Activated CD8-positive, alpha-beta memory T cell treated with anti-CD3 and anti-CD28 coated beads for 48 hours (primary cell): ENCODE measurements at places on chromosomes 11 and 22.

DNA sequence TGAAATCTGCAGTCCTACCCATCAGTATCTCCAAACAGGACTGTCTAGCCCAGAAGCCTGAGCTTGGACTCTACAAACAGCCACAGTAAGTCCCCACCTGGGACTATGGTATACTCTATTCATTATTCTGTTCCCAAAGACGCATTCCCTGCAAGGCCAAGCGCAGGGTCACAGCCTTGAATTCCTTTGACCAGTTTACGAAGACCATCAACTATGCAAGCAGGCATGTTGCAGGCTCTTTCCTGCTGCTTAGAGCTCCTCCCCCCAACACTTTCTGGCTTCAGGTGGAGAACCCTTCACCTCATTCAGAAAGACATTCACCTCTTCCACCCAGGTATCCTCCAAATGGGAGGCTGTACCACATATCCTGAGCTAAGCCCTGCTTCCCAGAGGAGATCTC is 62.5 kb downstream of the TIMP3 start:
- no peak for DNase-seq

DNA sequence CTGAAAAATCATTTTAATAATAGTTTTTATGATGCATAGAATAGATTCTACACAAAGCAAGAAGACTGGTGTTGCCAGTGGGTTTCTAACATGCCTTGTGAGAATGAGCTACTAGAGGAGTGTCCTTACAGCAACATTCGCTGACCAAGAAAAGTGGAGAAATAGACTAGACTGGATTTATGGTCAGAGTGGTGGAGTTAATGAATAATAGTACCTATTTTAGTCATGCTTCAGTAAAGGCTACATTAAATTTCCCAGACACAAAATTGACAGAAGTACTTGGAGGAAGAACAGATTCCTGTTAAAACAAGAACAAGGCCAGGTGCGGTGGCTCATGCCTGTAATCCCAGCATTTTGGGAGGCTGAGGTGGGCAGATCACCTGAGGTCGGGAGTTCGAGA is 539.2 kb downstream of the ETS1 start:
- no peak for DNase-seq

DNA sequence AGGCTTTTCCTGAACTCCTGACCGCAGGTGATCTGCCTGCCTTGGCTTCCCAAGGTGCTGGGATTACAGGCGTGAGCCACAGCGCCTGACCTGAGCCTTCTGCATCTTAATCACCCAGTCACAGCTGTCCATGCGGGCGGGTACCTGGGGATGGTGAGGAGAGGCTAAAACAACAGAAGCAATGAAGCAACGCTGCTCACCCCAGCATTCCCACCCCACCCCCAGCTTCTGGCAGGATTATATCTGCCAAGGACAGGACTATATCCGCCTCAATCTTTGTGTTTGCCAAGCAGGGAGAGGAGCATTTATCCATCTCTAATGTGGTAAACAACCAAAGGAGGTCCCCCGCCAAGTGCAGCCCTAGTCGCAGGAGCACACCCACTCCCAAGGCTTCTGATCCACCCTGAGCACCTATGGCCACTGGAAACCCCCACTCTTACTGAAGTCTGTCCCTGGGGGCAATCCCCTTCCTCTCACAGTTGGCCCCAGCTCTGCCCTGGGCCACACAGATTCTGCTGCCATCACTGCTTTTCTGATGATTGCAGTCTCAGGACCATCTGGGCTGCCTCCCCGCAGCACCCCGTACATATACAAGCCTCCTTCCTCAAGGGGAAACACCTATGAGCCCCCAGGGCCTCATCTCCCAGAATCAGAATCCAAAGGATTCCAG is 8.8 kb upstream of the LGALS2 start:
- DNase-seq: no peak

GRCh38 chr22:22397875-22398524 is 110.5 kb downstream of the ZNF280B start:
- DNase-seq: no peak

GRCh38 chr22:49203091-49203858 is 624.4 kb downstream of the BRD1 start:
- DNase-seq: no peak

DNA sequence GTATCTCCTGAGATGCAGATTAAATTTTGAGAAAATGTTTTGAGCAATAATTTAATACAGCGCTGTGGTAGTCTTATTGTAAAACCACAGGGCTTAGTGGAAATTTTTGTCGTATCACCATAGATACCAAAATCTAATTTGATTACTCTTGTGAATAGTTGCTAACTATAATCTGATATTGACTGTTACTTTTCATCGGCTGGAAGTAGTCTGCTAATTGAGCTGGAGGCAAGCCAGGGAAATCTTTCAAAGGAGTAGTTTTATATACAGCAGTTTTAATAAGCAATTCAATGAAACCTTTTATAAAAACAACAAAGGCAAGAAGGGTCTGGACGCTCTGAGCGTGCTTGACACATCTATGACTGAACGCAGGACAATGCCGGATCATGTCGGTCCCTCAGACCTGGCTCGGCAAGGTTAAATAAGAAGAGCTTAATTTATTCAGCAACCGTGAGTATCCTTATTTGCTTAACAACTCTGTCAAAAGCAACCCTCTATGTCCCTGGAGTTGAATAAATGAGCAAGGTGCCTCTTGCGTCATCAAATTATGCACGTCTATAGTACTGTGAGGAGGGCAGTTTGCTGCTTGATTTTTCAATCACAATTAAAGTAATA is 121.2 kb downstream of the NCAM1 start:
- no peak for DNase-seq

- DNase-seq: no peak
Measured at GRCh38 chr11:98800696-98801095, 220.1 kb upstream of the CNTN5 start.

DNA sequence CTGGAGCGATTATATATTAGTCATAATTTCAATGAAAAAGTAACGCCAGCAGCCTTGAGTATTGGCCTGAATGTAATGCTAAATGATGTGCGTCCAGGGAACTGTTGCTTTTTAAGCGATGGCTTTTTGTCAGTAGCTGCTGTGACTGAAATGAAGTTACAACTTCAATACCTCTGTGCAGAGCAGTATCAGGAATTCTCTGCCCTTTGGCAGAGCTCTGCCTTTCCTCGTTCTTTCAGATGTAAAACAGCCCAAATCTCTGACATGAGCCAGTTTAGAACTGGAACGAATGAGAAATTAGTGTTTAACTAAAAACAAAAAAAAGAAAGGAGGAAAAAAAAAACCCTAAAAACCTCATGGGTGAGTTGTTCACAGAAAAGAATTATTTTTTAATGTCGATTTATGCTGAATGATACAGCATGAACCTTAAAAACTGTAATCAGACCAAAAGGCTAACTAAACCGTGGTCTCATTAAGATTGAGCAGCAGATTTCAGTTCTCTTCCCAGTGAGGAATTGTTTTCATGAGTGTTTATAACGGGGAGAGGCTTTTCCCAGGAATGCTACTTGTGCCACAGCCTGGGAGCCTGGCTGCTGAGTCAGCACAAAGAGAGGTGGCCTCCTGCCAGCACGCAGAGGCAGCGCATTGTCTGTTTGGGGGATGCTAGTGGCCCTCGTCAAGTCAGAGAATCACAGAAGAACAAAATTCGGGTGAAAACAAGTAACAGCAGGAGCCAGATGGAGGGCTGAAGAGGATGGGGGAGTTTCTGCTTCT is 146.2 kb upstream of the RASSF10 start:
- no peak for DNase-seq
